ENCODE measurements at places on chromosomes 13 and 19. TPM values are rescaled to one million over a fixed set of nuclear protein-coding genes. Genes with fewer than 3 reads are reported as not detected.

Gene CYP4F12
- total RNA-seq = not detected

Gene ZNF493
- total RNA-seq = 12.3 TPM

Gene CCDC159
- 3.5 TPM for total RNA-seq

Gene ADGRE2
- total RNA-seq = 1.1 TPM

Gene FBXO46
- total RNA-seq = 9.0 TPM

Gene LIPE
- total RNA-seq = 3.7 TPM

Gene ZNF562
- total RNA-seq = 21.8 TPM

- DNase-seq = no peak
Measured at GRCh38 chr19:10285393-10285792, 1.4 kb upstream of the ICAM4 start.

DNA sequence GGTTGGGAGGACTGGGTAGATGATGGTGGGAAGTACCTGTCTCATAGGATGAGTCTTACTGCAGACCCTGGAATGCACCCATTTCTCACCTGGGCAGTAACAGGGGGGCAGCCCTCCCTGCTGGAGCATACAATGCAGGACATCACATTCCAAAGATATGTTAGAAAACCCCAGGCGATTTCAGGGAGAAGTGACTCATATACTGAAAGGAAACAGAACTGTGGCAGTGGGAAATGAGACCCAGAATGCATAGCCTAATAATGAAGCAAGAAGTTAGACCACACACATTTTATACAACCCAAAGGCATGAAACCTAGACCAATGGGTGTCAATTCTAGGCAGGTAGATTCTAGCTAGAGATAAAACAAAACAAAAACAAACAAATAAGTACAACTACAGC, 402.7 kb downstream of the IRS2 start:
- DNase-seq = no peak

DNA sequence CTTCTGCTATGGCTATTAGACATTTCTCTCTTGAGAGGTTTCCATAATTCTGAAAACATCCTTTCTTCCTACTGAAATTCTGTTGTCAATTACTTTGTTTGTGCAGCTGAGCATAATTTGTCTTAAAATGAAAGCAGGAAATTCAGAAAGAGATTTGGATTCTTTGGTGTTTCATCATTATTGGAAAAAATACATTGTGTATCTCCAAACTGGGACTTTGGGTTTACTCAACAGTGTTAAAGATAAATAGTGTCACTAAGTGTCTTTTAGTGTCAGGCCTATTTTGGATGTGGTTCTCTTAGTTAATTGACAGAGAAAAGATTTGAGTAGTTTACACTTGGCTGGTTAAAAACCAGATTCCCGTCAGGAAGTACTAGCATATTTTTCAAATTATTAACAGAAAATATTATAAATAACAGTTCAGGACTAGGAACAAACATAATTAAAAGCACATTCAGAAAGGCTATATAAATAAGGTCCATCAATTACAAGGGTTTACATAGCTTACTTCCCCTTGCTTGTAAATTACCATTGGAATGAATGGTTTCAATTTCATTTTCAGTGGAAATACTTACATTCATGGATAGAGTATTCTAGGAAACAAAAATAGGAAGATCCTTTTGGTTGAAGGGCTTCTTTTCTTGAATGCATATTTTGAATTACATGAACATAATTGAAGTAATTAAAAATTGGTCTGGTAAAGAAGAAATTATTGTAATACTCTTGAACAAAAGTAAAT, 483.1 kb downstream of the GPC6 start:
- DNase-seq = no peak

DNA sequence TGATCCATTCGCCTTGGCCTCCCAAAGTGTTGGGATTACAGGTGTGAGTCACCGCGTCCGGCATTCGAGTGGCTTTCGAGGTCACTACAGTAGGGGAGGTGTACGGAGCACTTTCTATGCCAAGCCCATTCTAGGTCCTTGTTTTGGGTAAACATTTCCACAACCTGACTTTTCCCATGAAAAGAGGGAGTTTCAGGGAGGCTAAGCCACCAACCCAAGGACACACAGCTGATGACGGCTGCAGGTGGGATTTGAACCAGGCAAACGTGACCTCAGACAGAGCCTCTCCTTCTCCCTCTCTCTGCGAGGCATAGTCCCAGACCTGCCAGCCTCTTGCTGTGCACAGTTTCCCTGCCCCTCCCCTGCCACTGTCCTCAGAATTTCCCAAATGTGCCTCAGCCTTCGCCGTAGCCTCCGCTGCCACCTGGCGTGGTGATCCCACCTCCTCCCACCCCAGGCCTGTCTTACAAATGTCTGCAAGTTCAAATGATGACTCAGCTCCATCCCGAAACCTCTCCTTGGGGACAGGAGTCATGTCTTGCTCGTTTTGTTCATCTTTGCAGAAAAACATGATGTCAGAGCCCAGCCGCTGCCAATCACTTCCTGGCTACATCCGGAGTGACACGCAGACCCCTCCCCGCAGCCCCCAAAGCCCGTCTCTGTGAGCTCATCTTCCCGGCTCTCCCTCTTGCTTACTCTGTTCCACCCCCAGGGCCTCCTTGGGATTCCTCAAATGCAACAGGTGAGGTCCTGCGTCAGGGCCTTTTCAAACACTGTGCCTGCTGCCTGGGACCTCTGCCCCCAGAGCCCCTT, 6.6 kb upstream of the GADD45B start:
- DNase-seq = peak; percentile 54

GRCh38 chr13:67620665-67621064, 390.5 kb upstream of the PCDH9 start:
- peak; percentile 18 for DNase-seq

DNA sequence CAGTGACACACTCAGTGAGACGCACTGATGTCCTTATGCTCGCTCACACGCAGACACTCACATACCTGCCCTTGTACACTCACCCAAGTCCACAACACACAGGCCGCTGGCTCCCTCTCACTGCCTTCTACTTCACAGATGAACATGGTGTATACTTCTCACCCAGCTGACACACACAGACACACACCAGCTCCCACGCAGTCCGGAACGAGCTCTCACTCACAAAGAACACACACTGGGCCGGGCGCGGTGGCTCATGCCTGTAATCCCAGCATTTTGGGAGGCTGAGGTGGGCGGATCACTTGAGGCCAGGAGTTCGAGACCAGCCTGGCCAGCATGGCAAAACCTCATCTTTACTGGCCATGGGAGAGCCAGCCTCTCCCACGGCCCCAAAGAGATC, 31.6 kb downstream of the CCL25 start:
- DNase-seq = no peak

DNA sequence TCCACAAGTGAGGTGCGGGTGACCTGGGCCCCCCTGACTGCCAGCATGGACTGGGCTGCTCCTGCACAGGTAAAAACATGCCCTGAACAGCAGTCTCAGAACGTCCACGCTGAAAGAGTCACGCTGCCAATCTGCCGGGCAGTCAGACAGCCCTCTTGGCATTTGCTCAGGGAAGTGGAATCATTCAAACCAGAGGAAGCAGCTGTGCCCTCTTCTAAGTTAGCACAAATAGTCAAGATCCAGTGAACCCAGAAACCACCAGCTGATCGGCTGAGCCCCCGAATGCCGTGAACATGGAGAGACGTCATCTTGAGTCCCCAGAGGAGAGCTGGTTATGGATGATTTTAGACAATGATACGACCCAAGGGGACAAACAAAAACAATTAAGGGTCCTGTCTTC, 34.4 kb downstream of the KLF2 start:
- DNase-seq = peak; percentile 48

DNA sequence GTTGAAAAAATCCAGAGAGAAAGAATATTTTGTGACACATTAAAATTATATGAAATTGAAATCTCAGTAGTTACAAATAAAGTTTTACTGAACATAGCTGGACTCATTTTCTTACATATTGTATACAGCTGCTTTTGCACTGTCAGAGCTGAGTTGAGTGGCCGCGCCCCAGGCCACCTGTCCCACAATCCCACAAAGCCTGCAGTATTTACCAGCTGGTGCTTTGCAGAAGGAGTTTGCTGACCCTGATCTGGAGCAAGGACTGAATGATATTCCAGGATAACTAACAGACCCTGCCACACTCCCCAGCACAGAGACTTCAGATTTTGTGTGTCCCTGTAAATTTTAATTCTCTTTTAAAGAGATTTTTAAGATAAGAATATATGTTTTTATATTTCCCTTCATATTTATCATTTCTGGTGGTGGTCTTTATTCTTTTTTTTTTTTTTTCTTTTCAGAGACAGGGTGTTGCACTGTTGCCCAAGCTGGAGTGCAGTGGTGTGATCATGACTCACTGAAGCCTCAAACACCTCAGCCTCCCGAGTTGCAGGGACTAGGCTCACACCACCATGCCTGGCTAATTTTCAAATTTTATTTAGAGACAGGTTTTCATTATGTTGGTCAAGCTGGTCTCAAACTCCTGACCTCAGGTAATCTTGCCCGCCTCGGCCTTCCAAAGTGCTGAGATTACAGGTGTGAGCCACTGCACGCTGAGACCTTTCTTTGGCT, 48.5 kb downstream of the TDRD12 start:
- DNase-seq = peak; percentile 90

DNA sequence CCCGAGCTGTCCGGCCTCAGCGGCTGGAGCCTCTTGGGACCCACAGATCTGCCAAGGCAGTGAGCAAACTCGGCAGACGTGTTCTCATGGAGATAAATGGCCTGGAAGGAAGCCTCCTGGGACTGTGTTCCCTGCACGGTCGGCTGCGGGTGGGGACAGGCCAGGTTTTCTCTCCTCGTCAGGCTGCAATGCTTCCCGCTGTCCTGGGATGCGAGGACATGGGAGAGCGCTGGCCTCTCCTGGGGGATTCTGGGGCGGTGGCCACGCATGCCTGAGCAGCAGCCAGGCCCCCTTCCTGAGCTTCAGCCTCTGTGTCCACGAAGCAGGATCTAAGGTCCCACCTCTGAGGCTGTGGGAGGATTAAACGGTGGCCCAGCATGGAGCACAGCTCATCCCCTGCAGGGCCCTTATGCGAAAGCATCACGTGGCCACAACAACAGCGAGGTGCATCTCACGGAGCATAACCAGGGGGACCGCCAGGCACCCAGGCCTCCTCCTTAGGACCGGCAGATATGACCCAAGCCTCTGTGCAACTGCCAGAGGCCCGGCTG, 21.2 kb upstream of the C13orf46 start:
- no peak for DNase-seq

DNA sequence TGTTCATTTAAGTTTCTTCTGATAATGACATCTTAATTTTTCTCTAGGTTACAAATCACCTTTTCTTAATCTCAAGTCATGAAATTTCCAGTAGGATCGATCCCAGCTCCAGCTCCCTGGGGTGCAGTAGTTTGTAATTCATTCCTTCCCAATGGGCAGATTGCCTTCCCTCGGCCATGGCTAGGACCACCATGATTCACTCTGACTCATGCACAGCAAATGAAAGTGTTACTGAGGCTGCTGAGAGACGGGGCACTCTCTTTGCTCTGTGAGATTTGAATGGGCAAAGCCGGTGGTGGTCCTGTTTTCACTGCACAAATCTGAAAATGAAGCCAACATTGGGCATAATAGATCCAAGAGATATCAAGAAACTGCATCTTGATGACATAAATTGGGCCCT, 202.8 kb upstream of the IRS2 start:
- no peak for DNase-seq

GRCh38 chr19:8045872-8046568, 6.5 kb upstream of the CCL25 start:
- DNase-seq = peak; percentile 34

GRCh38 chr19:49497789-49498103, 1.5 kb downstream of the RPS11 start:
- no peak for DNase-seq

All from myocyte (in vitro differentiated cells).